ENCODE measurements at places on chromosomes 5 and 9.

DNA sequence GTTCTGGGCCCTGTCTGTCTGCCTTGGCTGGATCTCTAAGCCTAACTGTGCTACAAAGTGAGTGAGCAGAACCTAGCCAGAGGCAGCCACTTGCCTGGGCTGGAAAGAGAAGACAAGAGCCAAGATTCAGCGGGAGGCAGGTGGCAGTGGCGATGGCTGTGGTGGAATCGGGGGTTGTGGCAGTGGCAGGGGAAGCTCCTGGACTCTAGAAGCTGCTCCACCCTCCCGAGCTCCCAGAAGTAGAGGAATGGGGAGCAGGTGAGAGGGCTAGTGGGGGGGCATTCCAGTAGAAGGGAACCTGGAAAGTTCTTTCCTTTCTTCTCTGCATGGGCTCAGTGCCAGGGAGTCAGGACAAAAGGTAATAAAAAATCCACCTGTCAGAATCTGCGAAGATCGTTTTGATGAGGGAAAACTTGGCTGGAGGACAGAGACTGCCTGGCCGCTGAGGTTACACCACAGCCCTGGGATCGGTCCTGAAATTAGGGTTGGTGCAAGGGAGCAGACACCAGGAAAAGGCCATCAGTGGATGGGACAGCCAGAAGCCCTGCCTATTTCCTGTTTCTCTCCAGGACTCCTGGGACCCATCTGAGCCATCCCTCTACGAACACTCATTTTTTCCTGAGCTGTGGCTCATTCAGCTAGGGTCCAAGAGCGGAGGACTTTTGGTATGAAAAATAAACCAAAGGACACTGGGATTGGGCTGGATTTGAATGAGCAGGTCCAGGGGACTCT lies 1.6 kb downstream of the CRAT start:
- H3K27ac ChIP-seq = peak overlapping the region; percentile 94
- peak; percentile 32 for DNase-seq
- no peaks in the 10 kb centered on the region for H3K27me3 ChIP-seq
- H3K4me1 ChIP-seq = peaks cover 6% of the 10 kb centered on the region
- no peaks in the 10 kb centered on the region for H3K36me3 ChIP-seq

DNA sequence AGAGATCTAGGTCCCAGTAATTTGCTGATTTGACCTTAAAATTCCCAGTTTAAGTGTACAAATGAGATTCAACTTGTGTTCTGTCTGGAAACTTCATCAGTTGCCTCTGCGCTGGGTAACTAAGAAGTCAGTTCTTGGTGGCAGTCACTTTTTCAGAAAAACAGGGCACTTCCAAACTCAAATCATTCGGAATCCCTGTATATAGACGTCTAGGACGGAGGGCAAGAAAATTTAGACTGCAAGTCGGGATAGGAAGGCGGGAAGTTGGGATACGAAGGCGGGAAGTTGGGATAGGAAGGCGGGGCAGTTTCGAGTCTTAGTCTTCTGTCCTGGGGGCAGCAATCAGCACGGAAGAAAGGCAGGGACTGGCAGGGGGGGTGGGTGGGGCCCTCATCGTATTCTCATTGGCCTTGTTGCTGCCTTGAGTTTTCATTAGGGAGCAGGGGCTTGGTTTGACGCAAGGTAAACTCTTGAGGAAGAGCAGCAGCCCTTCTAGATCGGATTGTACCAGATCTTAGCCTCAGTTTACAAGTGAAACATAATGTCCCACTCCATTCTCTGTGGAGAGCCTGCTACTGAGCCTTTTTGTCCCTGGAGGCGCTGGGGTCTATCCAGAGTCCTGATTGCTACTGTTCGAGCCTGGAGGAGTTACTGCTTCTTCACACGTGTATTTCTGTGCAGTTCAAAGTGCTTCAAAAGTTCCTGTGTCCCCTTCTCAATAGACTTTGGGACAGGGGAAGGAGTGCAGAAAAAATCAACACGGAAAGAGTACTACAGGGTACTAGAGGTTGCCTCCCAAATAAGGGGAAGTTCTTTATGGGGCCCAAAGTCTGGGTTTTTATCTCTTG lies 2.7 kb upstream of the PURA start:
- H3K4me1 ChIP-seq = no peaks in the 10 kb centered on the region
- no peak for DNase-seq
- H3K27me3 ChIP-seq = no peaks in the 10 kb centered on the region
- H3K27ac ChIP-seq = peak overlapping the region; percentile 14

GRCh38 chr9:130198501-130199179 lies 26.4 kb downstream of the NCS1 start:
- peak overlapping the region; percentile 20 for H3K27ac ChIP-seq
- H3K36me3 ChIP-seq = no peaks in the 10 kb centered on the region
- H3K4me3 ChIP-seq = no peak overlapping the region
- DNase-seq = no peak
- H3K27me3 ChIP-seq = no peaks in the 10 kb centered on the region

DNA sequence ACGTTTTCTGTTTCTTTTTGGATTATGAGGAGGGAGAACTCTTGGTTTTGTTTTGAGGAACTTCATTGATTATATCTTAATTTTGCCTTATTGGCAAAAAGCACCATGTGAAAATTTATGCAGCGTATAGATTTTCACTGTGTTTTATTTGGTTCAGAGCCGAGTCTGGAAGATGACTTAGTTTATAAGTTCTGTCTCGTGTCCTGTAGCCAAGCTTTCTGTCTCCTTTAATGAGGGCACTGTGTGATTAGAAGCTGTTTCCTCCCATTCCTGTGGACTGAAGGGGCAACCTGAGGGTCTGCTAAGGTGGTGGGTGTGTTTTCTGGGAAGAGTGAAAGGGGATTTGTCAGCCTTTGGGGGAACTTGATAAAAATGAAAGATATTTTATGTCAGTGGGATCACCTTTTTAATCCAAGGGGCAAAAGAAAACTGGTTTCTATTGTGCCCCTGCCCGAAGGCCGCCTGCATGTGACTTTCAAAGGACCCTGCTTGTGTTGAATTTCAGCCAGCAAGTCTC lies 262.1 kb downstream of the FANCC start:
- no peak overlapping the region for H3K4me3 ChIP-seq
- H3K27me3 ChIP-seq = no peaks in the 10 kb centered on the region
- no peak for DNase-seq
- no peaks in the 10 kb centered on the region for H3K4me1 ChIP-seq
- H3K27ac ChIP-seq = peak overlapping the region; percentile 64
- H3K36me3 ChIP-seq = no peaks in the 10 kb centered on the region

GRCh38 chr5:3659907-3660306 lies 64.3 kb downstream of the IRX1 start:
- no peaks in the 10 kb centered on the region for H3K36me3 ChIP-seq
- H3K27ac ChIP-seq = no peak overlapping the region
- H3K4me1 ChIP-seq = no peaks in the 10 kb centered on the region
- H3K27me3 ChIP-seq = no peaks in the 10 kb centered on the region
- no peak overlapping the region for H3K4me3 ChIP-seq

- H3K27ac ChIP-seq = no peak overlapping the region
- H3K36me3 ChIP-seq = no peaks in the 10 kb centered on the region
- no peak for DNase-seq
- no peak overlapping the region for H3K4me3 ChIP-seq
Observed at GRCh38 chr5:164360589-164360988, 855.2 kb downstream of the MAT2B start.

GRCh38 chr9:89923961-89924504 lies 319.2 kb downstream of the GADD45G start:
- no peaks in the 10 kb centered on the region for H3K36me3 ChIP-seq
- no peak for DNase-seq
- H3K4me3 ChIP-seq = no peak overlapping the region
- H3K27ac ChIP-seq = no peak overlapping the region

DNA sequence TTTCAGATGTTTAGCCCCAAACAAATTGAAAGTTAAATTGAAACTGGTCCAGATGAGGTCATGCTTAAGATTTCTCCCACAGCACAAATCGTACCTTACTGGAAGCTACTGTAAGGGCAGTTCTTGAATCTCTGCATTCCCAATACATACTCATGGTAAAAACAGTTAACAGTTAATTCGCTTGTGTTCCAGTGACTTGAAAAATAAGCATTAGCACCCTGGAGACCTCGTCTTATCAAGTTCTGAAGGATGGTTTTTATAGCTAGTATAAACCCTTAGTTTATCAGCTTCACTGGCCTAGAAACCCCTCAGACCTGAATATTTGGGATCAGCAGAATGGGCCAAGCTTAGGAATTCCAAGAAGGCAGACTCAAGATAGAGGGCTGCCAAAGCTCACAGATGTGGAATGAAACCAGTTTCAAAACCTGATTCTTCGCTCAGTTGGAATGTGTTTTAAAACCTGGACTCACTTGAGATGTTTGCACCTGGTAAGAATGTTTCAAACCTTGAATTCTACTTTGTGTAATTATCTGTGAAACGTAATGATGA lies 103.6 kb downstream of the C9orf152 start:
- H3K27me3 ChIP-seq = no peaks in the 10 kb centered on the region
- no peak for DNase-seq
- H3K36me3 ChIP-seq = no peaks in the 10 kb centered on the region

DNA sequence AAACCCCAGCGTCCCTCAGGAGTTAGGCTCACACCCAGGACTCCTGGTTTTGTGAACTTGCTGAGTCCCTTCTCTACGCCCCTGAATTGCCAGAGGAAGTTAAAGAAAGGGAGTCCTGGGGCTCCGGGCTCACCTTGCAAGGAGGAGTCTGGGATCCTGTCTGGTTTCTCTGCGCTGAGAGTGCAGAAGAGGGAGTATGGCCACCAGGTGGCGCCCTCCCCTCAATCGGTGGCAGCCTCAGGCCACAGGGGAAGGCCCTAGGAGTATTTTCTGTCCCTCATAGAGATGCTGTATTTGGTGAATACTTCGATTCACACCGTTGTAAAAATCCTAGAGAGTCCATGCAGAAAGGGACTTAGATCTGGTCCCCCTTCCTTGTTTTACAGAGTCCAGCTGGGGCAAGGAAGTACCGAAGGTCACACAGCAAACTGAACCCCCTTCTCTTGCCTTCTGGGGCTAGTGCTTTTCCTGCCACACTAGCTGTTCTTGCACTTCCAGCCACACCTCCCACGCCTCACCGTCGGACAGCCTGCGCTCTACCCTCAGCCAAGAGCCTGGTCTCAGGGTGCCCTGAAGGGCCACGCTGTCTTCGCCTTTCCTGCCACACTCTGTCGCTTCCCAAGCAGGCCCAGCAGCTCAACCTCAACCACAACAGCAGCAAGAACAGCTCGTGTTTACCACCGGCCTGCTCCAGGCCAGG lies 10.2 kb downstream of the HAND1 start:
- H3K27ac ChIP-seq = no peak overlapping the region
- no peak for DNase-seq
- H3K36me3 ChIP-seq = no peaks in the 10 kb centered on the region
- no peak overlapping the region for H3K4me3 ChIP-seq

GRCh38 chr9:71681708-71682272 lies 86.5 kb downstream of the CEMIP2 start:
- H3K27me3 ChIP-seq = no peaks in the 10 kb centered on the region
- H3K27ac ChIP-seq = peak overlapping the region; percentile 82
- H3K4me3 ChIP-seq = no peak overlapping the region
- H3K36me3 ChIP-seq = no peaks in the 10 kb centered on the region
- DNase-seq = no peak
- no peaks in the 10 kb centered on the region for H3K4me1 ChIP-seq

GRCh38 chr9:69970001-69970533 lies 73.6 kb upstream of the MAMDC2 start:
- no peaks in the 10 kb centered on the region for H3K4me1 ChIP-seq
- no peaks in the 10 kb centered on the region for H3K36me3 ChIP-seq
- H3K4me3 ChIP-seq = no peak overlapping the region
- no peak overlapping the region for H3K27ac ChIP-seq

DNA sequence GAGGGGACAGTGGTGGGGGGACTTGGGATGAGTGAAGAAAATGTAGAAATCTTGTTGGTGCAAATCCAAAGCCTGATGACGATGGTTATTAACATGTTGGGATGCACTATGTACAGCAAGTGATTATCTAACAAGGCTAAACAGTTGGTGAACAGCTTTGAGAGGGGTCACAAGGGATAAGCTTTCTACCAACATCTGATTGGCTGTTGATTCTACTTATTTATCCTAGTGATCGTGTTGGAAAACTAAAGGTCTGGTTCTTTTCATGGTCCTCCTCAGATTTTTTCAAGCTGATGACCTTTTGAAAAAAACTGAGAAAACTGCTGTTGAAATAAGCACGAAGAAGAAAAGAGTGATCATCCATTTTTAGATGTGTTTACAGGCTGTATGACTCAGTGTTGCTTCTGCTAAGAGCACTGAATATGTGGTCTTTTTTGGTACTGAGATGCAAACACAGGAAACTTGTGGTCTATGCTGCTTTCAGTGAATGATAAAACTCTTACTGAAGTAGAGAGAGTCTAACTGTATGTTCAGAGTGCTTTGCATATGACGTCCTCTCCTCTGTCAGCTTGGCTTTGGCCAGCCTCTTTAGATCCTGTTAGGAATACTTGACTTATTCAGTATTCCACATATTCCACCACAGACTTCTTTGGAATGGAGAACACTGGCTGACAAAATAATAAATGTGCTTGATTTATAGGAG lies 174.8 kb downstream of the SLF1 start:
- no peaks in the 10 kb centered on the region for H3K27me3 ChIP-seq
- no peaks in the 10 kb centered on the region for H3K36me3 ChIP-seq
- no peak overlapping the region for H3K27ac ChIP-seq
- H3K4me1 ChIP-seq = no peaks in the 10 kb centered on the region

DNA sequence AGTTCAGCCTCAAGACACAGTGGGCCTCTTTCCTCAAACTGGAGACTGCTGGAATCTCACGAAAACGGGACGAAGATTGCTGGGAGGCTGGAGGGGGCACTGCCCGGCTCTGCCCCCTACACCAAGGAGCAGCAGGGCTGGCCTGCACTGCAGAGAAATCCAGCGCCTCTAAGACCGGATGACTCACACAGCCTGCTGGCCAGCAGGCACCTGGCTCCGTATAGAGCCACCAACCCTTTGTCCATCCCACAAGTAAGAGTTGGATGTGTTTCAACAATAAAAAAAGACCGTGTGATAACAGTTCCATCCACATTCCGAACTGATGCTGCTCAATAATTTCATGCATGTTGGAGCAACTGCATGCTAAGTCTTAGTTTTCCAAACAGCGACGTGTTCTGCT lies 11.5 kb downstream of the CCDC127 start:
- H3K4me1 ChIP-seq = no peaks in the 10 kb centered on the region
- no peak overlapping the region for H3K4me3 ChIP-seq
- H3K27ac ChIP-seq = no peak overlapping the region

DNA sequence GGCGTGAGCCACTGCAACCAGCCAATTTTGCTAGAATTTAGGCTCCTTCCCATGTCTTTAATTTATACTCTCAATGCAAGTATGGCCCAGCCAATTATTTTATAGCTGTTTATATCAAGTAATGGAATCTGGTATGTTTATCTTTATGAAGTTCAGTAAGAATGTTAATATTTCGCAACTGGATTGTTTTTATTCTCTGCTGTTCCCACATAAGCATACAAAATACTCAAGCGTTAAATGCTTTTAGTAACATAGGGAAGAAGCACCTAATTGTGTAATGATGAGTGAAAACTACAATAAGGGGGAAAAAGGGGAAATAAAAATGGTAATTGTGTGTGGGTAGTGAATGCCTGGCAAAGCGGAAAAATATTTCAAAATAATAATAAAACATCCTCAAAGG lies 21.3 kb downstream of the PWWP2A start:
- no peaks in the 10 kb centered on the region for H3K36me3 ChIP-seq
- no peak overlapping the region for H3K4me3 ChIP-seq
- no peaks in the 10 kb centered on the region for H3K27me3 ChIP-seq
- DNase-seq = no peak
- no peak overlapping the region for H3K27ac ChIP-seq
- no peaks in the 10 kb centered on the region for H3K4me1 ChIP-seq
